ENCODE measurements at places on chromosomes 4 and X.
A peak's percentile ranks its signal among the peaks of the same experiment; 100 is the strongest.

GRCh38 chr4:89752932-89753598 lies 83.9 kb downstream of the SNCA start:
- DNase-seq: no peak

GRCh38 chrX:72121383-72121782 lies 10.3 kb downstream of the RTL5 start:
- DNase-seq: no peak

GRCh38 chr4:1490011-1490653 lies 83.9 kb upstream of the NKX1-1 start:
- DNase-seq: no peak

GRCh38 chr4:124703154-124703553 lies 9.4 kb downstream of the ANKRD50 start:
- no peak for DNase-seq

DNA sequence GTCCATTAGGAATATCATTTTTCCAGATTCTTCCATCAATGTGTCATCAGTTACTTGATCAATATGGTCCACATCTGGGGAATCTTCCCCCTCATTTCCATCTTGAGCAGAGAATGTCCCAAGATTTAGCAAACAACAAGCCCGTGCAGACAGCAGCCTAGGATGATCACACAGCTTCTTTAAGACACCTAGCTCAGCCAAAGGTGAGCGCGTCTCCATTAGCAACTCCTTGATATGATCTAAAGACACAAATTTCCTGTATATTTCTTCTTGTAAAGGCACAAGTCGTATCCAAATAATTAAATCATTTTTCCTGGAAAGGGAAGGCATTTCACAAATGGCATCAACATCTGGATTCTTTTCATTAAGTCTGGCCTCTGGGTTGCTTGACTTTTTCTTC lies 25.8 kb downstream of the PIN4 start:
- no peak for DNase-seq

- no peak for DNase-seq
Observed at GRCh38 chr4:3879681-3880614, 113.8 kb downstream of the ADRA2C start.

GRCh38 chrX:16552546-16552945 lies 97.4 kb upstream of the S100G start:
- no peak for DNase-seq

DNA sequence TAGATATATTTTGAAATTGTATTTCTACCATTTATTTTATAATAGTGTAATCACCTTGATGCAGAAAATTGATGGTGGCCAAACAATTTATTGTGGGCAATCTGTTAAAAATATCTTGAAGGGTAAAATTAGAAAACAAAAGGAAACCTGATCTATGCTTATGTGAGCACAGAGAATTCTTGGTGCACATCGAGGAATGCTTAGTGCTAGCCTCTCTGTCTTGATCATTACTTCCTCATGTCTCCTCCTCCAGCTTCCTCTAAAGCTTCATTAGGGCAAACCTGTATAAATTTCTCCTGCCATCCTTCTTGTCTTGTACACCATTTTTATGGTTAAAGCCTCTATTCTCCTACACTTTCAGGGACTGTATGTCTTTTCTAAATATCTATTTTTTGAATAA lies 725.8 kb downstream of the RAPGEF2 start:
- no peak for DNase-seq

DNA sequence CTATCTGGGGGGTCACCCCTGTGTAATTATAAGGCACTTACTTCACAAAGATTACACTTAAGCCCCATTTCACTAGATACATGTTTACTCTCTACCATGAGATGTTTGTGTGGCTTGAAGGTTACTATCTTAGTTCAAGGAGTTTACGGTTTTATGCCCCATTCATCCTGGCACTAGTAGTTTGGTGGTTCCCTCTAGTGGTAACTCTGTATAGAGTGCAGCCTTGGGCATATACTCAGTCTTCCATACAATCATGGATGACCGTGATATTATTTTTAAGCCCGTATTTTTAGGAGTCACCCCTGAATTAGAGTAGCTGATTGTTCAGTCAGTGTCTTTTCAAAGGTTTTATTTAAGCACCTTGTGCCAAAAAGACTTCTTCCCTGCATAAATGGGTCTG lies 109.9 kb upstream of the FAM47C start:
- DNase-seq: peak; percentile 43

DNA sequence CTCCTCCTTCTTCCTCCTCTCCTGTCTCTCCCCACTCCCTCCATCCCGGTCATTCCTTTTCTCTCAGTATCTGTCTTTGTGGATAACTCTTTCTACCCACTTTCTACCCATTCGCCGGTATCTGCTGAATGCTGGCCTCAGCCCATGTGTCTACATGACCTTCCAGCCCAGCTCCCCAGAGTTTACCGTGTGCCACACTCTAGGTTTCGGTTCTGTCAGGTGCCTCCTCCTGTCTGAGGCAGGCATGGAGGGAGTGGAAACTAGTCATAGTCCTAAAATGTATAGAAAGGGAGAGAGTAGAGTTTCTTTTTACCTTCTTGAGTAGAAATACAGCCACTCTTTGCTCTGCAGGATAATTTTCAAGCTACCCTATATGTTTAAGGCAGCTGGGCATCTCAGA lies 33.5 kb upstream of the SCRG1 start:
- no peak for DNase-seq

GRCh38 chr4:139785356-139785755 lies 119.7 kb downstream of the MGST2 start:
- no peak for DNase-seq

DNA sequence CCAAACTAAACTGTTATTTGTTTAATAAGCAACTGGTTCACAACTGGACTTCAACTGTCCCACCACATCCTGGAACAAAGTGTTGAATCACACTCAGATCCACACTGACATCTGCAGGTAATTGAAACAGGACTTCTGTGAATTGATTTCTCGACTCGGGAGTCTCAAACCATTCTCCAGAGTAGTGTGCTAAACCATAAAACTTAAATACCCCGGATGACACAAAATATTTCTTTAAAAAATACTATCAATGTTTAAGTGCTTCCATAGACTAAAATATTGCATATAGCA lies 95.4 kb upstream of the PLAC1 start:
- DNase-seq: no peak

DNA sequence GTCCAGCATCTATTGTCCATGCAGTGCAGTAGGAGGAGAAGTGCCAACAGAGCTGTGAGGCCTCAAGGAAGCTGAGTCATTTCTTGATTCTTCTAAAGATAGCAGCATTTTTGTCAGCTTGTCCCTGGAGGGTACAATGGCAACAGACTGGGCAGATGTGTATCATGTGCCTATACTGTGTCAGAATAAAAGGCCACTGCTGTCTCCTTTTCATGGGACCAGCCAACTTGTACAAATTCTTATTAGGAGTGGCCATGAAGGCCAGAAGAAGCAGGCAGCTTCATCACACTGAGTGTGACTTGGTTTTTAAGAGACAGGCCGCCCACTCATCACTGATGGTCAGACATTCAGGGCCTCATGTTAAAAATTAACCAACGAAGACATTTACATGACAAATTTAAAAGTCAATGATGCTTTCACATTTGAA lies 185.0 kb upstream of the FAM241A start:
- DNase-seq: no peak

Data from NCI-H510A treated with DMSO at 0.1 percent for 48 hours (cell line).